Stimulated activated CD4-positive, alpha-beta T cell treated with anti-CD3 and anti-CD28 coated beads, Interleukin-12 subunit alpha, Interleukin-12 subunit beta, amount 100 ng/mL, for 24 hours (primary cell): ENCODE measurements at places on chromosomes 2 and 18.
A peak's percentile ranks its signal among the peaks of the same experiment; 100 is the strongest.

DNA sequence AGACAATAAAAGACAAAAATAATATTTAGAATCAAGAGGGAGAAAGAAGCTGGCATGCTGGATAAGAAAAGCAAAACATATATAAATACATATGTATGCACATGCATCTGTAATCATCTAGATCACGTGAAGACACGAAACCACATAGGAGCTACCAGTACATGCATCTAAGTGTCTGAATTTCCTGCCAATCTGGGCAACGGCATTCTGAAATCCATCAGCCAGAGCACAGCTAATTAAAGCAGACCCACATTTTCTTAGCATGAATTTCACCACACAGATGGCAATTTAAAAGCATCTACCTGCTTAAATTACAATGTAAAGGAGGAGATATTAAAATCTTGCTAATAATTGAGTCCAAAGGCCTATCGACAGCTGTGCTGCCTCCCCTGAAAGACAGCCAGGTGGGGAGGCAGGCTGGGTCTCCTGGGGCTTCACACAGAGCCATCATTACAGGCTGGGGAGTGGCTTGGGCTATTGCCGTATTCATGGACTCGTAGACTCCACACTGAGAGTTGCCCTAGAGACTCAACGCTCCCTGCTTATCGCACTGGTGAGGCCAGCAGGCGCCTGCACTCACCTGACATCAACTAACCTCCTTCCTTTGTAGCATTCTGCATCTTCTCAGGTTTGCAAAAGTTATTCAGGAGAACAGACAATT lies 272.5 kb upstream of the PXDN start:
- DNase-seq = no peak

GRCh38 chr2:98461498-98462049 lies 16.9 kb downstream of the INPP4A start:
- DNase-seq = no peak

DNA sequence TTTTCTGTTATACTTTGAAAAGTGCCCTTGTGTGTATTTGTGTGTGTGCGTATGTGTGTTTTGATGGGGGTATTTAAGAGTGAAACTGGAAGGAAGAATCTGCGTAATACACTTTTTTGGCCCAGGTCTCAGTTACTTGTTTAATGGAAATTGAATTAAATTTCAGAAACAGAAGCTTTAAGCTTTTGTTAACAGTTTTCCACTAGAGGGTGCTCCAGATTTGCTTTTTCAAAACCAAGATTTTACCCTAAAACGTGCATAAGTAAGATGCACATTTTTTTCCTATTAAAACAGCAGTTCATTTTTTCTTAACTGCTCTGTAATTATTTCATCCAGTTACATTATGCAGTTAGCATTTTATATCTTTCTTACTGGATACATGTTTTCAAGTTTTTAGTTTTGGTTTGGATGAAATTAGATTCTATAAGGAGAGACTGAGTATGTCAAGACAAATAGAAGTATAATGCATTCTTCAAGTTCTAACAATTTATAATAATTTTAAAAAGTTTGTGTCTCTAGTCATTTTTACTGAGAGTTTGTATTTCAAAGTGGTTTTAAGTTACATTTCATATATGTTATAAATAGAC lies 97.2 kb downstream of the PIK3C3 start:
- no peak for DNase-seq

DNA sequence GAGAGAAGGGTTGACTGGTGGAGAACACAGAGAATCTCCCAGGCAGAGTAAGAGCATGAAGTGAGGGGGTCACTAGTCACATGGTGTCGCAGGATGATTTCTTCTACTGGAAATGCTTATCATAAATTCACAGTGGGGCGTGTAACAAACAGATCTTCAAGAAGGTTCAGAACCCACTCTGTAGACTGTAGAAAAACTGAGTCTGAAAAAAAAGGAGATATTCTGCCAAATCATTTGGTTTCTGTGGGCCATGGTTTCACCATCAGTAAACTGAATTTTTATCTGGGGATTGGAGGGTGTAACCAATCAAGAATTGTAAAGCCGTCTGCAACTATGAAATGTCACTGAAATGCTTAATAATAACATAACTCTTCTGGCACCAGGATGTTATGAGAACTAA lies 15.0 kb downstream of the TPGS2 start:
- DNase-seq = no peak

- no peak for DNase-seq
Observed at GRCh38 chr2:128301501-128301966, 17.1 kb downstream of the HS6ST1 start.

DNA sequence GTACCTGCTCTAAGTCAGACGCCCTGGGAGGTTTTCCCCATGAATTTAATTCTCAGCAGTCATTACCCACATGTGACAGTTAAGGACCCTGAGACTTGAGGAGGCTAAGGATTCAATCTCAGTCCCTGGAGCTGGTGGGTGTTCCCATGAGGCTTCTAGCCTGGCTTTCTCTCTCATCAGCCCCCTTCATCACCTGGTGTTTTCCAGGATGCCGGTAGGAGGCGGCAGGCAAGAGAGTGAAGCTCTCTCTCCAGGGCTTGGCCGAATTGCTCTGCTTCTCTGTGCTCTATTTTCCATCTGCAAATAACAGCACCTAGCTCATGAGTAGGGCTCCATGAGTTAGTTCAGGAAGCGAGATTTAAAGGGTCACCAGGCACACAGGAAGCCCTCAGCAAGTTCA lies 241.9 kb downstream of the PTPRM start:
- DNase-seq = no peak

- no peak for DNase-seq
Observed at GRCh38 chr2:96354492-96354891, 18.9 kb downstream of the NCAPH start.

GRCh38 chr2:98478088-98478551 lies 33.5 kb downstream of the INPP4A start:
- DNase-seq = no peak

DNA sequence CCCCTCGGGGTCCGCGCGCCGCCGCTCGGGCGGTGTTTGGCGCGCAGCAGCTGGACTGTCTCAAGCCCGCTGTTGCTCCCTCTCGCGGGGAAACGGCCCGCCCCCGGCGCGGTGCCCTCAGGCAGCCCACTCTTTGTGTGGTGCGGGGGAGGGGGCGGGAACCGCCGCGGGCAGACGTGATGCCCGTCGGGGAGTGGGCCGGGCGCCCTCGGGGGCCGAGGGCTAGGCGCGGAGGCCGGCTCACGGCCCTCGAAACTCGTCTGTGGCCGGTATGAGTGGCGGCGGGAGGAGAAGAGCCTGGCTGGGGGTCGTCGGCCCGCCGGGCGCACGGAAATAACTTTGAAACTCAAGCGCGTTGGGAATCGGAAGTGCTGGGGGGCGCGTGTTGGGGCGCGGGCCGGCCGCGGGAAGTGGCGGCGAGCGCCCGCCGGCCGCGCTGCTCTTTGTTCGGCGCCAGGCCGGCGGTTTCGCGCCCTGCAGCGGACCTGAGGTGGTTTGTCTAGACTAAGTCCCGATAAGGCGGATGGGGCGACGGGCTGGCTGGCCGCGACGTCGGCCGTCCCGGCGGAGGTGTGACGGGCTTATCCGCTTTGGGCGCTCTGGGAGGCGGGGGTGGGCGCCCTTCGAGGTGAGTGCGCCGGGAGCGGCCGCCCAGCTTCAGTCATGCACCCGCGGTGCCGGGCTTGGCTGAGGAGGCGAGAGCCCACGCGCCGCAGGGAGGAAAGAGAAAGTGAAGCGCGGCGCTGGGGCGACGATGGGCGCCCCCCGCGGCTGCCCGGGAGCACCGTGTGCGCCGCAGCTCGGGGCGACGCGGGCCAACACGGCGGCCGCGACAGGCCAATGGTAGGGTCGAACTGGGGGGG lies 679 bp downstream of the PTMA start:
- DNase-seq = no peak

GRCh38 chr2:173214213-173214612 lies 138.6 kb downstream of the MAP3K20 start:
- DNase-seq = no peak

- no peak for DNase-seq
Observed at GRCh38 chr2:85173909-85174308, 40.7 kb downstream of the TCF7L1 start.

DNA sequence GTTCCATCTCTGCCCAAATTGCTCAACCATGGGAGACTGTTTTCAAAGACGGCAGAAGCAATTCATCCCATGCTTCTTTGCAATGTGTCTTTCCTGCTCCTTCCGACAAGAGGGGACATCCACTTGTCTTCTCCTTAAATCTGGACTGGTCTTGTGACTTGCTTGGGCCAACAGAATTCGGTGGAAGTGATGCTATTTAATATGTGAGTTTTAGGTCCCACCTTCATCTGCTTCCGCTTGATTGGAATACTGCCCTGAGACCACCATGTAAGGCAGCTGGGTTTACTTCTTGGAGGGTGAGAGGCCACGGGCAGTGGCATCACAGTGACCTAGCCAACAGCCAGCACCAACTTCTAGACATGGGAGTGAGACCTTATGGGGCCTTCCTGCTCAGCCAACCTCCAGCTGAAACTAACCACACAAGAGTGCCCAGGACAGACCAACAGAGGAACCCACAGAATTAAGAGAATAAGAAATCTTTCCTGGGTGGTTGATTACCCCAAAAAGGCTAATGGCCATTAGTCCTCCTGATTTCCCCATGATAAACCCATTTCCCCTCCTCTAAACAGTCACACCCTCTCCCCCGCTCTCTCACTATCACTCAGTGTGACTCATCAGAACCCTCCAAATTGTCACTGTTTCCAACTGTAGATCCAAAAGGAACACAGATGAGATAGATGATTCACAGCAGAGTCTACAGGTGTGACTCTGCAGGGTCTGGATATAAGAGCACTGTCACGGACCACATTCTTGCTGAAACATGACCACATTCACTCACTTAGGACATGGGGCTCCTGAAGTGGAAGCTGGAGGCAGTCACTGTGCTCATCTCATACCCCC lies 16.2 kb upstream of the RHOB start:
- peak; percentile 17 for DNase-seq

DNA sequence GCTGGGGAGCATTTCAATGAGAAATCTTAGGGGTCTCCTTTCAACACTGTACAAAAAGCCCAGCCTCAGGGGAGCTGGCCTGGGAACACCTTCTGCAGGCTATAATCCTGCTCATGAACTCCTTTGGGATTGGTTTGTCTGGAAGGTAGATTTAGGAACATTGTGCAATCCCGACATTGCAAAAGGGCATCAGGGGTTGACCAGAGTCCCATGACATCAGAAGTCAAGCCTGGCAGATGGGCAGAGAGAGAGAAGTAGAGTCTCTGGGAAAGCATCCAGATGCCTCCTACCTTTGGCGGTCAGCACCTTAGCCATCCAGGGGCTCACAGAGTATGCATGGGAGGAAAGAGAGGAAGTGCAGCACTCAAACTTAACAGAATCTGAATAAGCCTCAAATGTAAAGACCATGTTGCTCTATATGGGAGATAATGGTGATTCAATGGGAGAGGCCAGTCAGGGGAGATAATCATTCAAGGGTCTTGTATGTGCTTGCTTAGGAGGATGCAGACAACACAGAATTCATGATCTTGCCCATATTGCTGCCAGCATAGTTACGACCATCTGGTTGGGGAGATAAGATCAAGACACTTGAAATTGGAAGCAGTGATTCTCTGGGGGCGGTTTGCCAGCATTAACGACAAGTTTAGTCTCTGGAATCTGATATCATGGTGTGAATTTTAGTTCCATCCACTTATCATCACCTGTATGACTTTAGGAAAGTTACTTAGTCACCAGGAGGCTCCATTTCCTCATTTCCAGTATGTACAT lies 58.3 kb upstream of the UPP2 start:
- no peak for DNase-seq

- no peak for DNase-seq
Observed at GRCh38 chr2:71333619-71334018, 2.0 kb downstream of the ZNF638 start.
